Activated CD8-positive, alpha-beta memory T cell treated with anti-CD3 and anti-CD28 coated beads for 24 hours (primary cell): ENCODE measurements at places on chromosomes 3 and 15.

DNA sequence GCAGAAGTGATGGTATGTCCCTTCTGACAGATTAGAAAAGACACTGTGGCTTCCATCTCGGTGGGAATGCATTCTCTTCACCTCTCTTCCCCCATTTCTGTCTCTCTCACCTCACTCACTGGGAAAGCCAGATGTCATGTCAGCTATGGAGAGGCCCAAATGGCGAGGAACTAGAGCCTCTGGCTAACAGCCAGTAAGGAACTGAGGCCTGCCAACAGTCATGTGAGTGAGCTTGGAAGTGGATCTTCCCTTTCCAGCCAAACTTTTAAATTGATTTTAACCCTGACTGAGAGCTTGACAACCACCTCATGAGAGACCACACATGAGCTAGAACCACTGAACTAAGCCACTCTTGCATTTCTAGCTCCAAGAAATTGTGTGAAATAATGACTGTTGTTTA is 35.2 kb upstream of the CDAN1 start:
- no peak for DNase-seq

GRCh38 chr3:118186051-118186450 is 848.6 kb downstream of the IGSF11 start:
- DNase-seq: no peak

DNA sequence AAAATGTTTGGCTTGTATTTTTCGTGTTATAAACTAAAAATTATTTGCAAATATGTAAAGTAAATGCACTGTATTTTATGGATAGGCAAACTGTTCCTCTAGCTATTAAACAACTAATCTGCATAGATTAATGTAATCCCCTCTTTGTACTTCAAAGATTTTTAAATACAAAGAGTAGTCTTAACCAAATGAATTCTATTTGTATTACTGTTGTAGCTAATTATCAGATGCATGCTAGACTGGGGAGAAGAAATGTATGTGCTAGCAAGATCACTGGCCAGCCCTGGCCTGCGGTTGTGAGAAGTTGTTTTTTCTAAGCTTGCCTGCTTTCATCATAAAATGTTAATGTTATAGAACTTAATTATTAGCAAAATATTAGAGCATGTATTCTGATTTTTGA is 92.6 kb downstream of the STT3B start:
- no peak for DNase-seq

- no peak for DNase-seq
Observed at GRCh38 chr3:39251576-39251975, 28.3 kb downstream of the CX3CR1 start.

- no peak for DNase-seq
Observed at GRCh38 chr15:69497076-69497475, 44.5 kb downstream of the RPLP1 start.

- no peak for DNase-seq
Observed at GRCh38 chr3:12179441-12179840, 20.7 kb upstream of the TIMP4 start.
